Adrenal gland (tissue), 19 donors: ENCODE measurements at places on chromosomes 5 and 9. TPM values are rescaled to one million over a fixed set of nuclear protein-coding genes. Genes with fewer than 3 reads are reported as not detected.
A peak's percentile ranks its signal among the peaks of the same experiment; 100 is the strongest.

HOMER1 gene
- 1.2 TPM for polyA plus RNA-seq

PTGES gene
- polyA plus RNA-seq: 3.7 TPM

GRCh38 chr9:19934301-19934871 lies 145.5 kb upstream of the SLC24A2 start:
- DNase-seq: peak; percentile 38

ANXA6 gene
- polyA plus RNA-seq: 176 TPM

DNA sequence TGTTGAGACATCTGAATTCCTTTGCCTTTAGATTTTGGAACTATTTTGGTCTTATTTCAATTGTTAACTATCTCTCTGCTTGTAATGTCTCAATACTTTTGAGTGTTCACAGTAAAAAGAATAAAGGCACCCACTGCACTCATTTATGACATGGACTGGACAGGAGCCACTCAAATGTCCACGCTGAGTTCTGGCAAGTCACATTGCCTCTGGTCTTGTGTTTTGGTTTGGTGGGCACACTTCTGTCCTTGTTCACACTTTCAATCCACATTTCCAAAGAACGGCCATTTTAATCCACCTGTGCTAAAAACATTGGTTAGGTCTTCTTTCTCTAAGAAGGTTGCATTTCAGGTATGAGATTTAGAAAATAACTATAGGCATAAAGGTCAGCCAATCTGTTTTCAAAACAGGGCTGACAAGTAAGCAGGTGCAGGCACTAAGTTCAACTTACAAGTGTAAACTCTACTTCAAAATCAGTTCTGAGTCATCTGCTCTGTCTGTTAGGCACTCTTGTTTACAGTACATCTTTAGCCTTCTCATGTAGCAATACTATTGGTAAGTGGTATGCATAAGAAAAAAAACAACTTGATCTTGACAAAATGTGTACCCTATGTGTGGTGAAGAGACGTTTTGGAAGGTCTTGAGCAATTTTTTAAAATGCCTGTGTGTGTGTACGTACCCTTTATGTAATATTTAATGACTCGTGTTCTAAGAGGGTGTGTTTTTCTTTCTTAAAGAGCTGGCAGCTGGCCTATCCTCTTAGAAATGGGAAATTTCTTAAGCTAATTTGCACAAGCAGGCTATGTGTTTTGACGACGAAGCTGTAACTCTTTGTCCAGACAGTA lies 31.5 kb upstream of the ZFAND5 start:
- no peak for DNase-seq

GRCh38 chr5:98933445-98934072 lies 4.8 kb upstream of the CHD1 start:
- no peak for DNase-seq

GRCh38 chr5:52950686-52951085 lies 38.5 kb upstream of the ITGA2 start:
- no peak for DNase-seq

- DNase-seq: no peak
These were observed 2.5 kb downstream of the IL7R start for GRCh38 chr5:35859101-35859661.

- DNase-seq: peak; percentile 15
These were observed 161.2 kb upstream of the PITX1 start for GRCh38 chr5:135195270-135195608.

DNA sequence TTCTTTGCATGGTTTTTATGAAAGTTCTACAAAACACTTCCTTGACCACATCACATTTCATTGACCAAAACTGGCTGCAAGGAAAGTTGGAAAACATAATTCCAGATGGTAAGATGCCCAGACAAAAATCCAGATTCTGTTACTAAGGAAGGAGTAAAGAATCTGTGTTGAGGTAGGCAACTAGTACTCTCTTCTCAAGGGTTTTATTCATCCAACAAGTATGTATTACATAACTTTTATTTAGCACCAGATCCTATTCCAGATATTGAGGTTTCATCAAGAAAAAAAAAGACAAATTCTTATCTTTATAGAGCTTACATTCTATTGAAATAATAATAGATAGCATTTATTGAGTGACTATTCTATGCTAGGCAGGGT lies 43.2 kb upstream of the UGCG start:
- no peak for DNase-seq

SPEF2 gene
- 5.2 TPM for polyA plus RNA-seq

LCN15 gene
- polyA plus RNA-seq: not detected

DNA sequence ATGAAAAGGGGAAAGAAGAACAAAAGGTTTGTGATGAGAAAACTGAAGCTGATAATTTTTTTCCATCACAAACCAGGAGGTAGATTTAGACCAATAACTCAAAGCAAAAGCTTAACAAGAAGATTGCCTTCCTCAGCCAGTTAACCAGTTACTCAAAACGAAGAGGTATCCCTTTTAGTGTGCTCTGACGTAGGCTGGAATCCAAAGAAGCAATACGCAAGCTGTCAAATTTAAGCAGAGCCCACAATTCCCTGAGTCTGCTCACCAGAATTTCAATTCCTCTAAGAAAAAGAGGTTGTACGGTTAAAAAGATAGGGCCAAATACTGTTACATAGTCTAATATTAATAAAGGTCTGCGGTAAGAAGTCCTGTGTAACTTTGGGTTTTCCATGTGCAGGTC lies 61.8 kb downstream of the BRINP1 start:
- DNase-seq: no peak

GRCh38 chr9:99052815-99053715 lies 51.8 kb upstream of the TGFBR1 start:
- DNase-seq: no peak

- no peak for DNase-seq
These were observed 153.1 kb downstream of the DROSHA start for GRCh38 chr5:31378838-31379237.

GRCh38 chr5:150101023-150101422 lies 14.7 kb upstream of the CSF1R start:
- DNase-seq: no peak

DNA sequence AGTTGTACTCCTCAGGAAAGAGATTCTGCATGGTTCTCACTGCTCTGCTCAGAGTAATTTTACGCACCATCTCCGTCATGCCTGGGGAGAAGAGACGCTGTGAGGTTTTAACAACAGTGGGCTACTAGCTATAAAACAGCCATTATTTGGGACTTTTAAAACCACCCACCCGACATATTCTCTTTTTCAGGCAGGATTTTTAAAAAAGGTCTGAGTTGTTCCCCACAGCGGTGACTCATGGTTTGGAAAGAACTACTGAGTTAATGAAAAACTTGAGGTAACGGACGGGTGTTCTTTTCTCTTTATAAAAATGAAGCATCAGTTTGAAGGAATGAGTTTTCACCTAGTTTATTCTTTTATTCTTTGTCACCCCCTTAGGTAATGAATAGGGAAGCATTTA lies 61.3 kb downstream of the TTLL11 start:
- DNase-seq: no peak

PNPLA7 gene
- 0.70 TPM for polyA plus RNA-seq

- peak; percentile 47 for DNase-seq
These were observed 73.8 kb upstream of the ITGA2 start for GRCh38 chr5:52915176-52915875.
